Neural progenitor cell (in vitro differentiated cells): ENCODE measurements at places on chromosomes 1 and 21. TPM values are rescaled to one million over a fixed set of nuclear protein-coding genes. Genes with fewer than 3 reads are reported as not detected.

- no peak overlapping the region for H3K27ac ChIP-seq
- no peak overlapping the region for H3K4me3 ChIP-seq
- DNase-seq, result no peak
- H3K27me3 ChIP-seq, result no peaks in the 10 kb centered on the region
These were observed 120.2 kb upstream of the SLC45A1 start for GRCh38 chr1:8197493-8198282.

DNA sequence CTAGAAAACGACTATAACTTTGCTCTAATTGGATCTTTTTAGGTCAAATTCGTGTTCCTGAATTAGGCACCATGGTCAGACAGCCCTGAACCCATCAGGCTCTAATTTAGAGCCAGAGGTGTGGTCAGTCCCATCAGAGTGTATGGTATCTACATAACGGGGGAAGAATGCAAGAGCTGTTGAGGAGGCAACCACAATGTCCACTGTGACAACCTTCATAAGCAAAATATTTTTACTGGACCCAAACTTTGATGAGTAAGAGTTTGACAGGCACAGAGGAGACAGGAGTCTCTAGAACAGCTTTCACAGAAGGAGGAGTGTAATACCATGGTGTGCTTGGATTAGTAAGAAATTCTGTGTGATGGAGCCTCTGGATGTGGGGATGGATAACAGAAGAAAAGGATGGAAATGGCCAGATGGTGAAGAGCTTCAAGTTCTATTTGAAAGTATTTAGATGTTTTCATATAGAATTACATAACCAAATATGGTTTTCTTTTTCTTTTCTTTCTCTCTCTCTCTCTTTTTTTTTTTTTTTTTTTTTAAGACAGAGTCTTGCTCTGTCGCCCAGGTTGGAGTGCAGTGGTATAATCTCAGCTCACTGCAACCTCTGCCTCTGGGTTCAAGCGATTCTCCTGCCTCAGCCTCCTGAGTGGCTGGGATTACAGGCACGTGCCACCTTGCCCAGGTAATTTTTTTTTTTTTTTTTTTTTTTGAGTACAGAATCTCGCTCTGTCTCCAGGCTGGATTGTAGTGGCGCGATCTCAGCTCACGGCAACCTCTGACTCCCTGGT is 24.9 kb downstream of the UBE2U start:
- H3K4me3 ChIP-seq, result no peak overlapping the region
- no peak overlapping the region for H3K27ac ChIP-seq
- no peaks in the 10 kb centered on the region for H3K4me1 ChIP-seq
- H3K27me3 ChIP-seq, result no peaks in the 10 kb centered on the region
- DNase-seq, result no peak
- no peaks in the 10 kb centered on the region for H3K36me3 ChIP-seq

GRCh38 chr1:67700692-67701410 is 15.8 kb downstream of the GADD45A start:
- H3K27ac ChIP-seq, result no peak overlapping the region
- H3K4me3 ChIP-seq, result no peak overlapping the region
- H3K4me1 ChIP-seq, result no peaks in the 10 kb centered on the region
- H3K36me3 ChIP-seq, result no peaks in the 10 kb centered on the region
- no peaks in the 10 kb centered on the region for H3K27me3 ChIP-seq

RGL1 gene
- total RNA-seq, result 13.5 and 15.0 TPM in 2 replicates

DNA sequence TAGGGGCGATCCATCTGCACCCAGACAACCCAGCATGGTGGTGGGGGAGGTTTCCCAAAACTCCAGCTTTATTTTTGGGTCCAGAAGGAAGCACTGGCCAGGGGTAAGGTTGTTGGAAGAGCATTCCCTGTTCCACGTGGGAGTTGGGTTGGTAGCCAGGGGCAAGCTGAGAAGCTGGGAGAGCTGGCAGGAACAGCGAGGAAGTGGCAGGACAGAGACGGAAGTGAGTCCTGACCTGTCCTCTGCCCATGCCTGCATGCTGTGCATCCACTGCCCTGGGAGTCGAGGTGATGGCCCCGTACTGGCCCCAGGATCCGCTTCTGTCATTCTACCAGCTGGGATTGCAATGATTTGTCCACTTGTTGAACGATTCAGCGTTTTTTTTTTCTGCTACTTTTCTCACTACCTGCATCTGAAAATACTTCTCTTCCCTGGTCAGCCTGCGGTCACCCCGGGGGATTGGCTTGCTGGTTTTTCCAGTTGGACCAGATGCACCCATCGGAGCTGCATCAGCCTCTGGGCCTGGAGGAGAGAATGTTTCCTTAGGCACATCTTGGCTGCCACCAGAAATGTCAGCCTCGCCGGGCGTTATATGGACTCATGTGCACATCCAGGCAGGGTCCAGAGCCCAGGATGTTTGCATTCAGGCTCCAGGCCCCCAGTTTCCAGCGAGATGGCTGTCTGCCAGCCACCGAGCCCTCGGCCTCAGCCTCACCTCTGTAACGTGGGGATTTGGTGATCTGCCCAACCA is 28.3 kb upstream of the TMPRSS2 start:
- no peak overlapping the region for H3K4me3 ChIP-seq
- H3K27me3 ChIP-seq, result no peaks in the 10 kb centered on the region
- H3K27ac ChIP-seq, result no peak overlapping the region
- no peaks in the 10 kb centered on the region for H3K4me1 ChIP-seq
- no peak for DNase-seq

DNA sequence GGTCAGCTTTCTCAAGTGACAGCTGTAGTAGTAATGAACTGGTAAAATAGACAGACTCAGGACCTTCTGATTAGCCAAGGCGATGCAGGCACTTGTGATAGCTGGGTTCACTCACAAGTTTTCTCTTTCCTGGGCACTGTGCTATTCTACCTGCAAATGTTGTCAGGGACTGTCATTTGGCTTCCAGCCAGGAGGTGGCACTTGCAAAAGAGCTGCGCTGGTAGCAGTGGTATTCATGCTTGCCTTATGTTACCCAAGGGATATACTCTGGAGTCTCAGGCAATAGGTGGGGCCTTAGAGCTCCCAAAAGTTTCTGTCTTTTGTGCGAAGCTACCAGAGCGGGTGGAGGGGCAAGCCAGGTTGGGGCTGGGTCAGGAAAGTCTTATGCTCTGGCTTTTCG is 23.5 kb downstream of the IFI44 start:
- H3K4me3 ChIP-seq, result no peak overlapping the region
- H3K4me1 ChIP-seq, result no peaks in the 10 kb centered on the region
- H3K27ac ChIP-seq, result no peak overlapping the region
- DNase-seq, result peak; percentile 39

DNA sequence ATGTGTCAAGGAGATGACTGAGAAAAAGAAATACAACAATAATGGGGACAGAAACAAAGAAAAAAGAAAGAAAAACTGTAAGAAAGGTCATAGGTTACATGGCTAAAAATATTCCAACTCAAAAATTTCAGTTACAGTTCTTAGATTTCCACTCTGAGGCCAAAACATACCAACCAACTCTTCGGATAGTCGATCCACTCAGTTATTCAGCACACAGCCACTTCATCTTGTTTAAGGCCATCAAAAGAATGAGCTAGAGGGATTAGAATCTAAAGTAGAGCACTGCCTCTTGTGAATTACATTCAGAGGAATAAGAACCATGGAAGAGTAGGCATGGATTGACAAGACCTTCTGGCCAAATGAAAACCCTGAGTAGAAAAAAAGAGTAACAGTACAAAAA is 277.0 kb downstream of the MRPL39 start:
- no peak overlapping the region for H3K4me3 ChIP-seq
- no peaks in the 10 kb centered on the region for H3K36me3 ChIP-seq
- DNase-seq, result no peak
